ENCODE measurements at places on chromosomes 12 and 14. TPM values are rescaled to one million over a fixed set of nuclear protein-coding genes. Genes with fewer than 3 reads are reported as not detected.

ITGB7 gene
- total RNA-seq = not detected

GPX2 gene
- total RNA-seq = not detected

RFX4 gene
- 25.9 TPM for total RNA-seq

REP15 gene
- total RNA-seq = 0.82 TPM

SSPN gene
- 7.3 TPM for total RNA-seq

XRCC3 gene
- total RNA-seq = 10.3 TPM
